ENCODE measurements at places on chromosomes 5 and 9.

GRCh38 chr5:148799737-148800527 is 26.5 kb upstream of the ADRB2 start:
- no peak for DNase-seq

GRCh38 chr5:174972291-174972690 is 247.9 kb downstream of the MSX2 start:
- no peak for DNase-seq

DNA sequence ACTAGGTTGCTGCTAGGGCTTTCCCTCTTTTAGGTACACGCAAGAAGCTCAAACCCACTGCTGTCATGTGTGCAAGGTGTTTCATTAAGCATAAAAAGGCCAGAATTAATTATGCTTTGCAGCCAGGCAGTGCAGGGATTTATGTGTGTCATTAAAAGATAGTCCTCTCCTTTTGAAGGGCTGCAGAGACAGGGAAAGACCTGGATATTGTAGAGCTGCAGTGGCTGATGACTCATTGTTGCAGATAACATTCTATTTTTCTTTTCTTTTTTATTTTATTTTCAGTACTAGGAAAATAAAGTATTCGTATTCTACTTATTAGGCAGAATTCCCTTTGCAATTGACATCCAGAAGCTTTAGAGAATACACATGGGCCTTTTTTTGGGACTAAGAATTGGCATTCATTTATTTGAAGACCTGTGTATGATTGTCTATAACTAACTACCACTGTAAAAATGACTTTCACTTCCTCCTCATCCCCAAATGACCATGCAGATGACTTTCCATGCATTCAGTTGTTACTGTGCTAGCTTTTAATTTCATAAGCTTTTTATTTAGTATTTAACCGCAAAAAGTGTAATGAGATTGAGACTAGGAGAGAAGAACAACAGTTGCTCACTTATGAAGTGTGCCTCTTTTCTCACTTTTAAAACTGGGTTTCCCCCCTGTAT is 113.0 kb downstream of the PAM start:
- DNase-seq, result no peak

DNA sequence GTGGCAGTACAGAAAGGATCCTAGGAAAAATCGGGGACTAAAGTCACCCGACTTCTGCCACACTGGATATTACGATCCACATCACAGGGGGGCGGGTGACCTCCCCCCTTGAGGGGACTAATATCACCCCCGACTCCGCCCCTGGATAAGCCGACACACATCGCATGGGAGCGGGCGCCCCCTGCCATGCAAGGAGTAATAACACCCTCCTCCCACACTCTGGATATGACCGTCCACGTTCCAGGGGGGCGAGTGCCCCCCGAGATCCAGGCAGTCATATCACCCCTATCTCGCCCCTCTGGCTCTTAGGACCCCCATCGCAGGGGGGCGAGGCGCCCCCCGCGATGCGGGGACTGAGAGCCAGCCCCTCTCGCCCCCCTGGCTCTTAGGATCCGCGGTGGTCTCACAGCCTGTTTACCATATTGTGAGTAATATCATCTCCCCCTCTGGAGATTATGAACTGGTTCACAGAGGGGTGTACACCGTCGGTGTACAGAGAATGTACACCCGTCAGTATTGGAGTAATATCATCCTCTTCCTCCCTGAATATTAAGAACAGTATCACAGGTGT is 423.0 kb downstream of the DIRAS2 start:
- DNase-seq, result no peak

- DNase-seq, result no peak
Measured at GRCh38 chr5:172689218-172689572, 48.1 kb downstream of the NEURL1B start.

All from stimulated activated CD4-positive, alpha-beta T cell treated with anti-CD3 and anti-CD28 coated beads, TNF-alpha, amount 100 ng/mL, for 1 hour (primary cell).